SJSA1 (cell line): ENCODE measurements at places on chromosomes 7 and 10.
A peak's percentile ranks its signal among the peaks of the same experiment; 100 is the strongest.

GRCh38 chr7:75920431-75921161, 5.6 kb downstream of the POR start:
- DNase-seq: peak; percentile 16

DNA sequence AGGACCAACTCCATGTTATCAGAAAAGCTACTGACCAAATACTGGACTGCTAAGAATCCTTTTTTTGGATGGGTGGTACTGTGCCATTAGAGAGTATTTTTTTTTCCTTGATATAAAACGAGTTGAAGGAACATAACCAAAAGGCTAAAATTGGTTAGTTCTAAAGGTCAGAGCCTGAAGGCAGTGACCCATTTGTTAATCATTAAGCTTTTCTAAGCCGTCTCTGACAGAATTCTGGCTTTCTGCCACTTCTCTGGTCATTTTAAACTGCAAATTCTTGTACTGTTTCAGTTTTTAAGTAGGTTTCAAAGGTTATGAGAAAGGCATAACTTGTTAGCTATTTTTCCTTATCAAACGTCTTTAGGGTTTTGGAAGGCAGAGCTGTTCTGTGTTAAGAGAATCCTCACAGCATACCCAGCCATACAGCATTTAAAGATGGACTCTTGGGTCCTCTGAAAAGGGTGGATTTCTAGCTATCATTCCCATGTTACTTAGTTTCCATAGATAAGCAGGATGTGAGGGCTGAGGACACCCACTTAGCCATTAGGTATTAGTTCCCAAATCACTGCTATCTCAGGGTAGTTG, 196.8 kb downstream of the RNLS start:
- DNase-seq: no peak

DNA sequence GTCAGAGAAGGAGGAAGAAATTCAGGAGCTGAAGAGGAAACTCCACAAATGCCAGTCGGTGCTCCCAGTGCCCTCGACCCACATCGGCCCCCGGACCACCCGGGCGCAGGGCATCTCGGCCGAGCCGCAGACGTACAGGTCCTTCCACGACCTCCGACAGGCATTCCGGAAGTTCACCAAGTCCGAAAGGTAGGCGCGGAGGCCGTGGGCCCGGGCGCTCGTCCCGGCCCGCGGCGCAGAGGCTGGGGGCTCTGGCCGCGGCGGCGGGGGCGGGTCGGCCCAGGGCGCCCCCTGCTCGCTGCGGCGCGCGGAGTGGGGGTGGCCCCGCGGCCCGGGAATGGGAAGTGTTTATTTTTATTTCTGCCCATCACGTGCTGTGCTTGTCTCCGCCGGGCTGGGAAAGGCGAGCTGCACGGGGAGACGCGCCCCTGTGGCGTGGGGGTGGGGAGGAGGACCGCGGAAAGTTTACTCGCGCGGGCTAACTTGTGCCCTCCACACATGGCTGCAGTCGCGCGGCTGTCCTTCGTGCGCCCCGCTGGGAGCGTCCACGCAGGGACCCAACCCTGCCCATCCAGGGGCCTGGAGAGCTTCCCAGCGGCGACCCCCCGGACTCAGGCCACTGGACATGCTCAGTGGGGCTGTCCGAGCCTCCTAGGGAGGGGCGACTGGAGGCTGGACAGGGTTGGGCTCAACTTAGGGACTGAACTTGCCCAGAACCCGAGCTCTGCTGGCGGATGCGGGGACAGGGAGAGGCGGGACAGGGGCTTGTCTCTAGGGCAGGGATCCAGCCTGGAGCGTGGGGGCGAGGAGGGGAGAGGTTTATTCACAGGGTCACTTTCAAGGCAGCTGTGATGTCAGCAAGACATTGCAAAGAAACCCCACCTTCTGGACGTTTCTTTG, 82.6 kb upstream of the PRKG1 start:
- DNase-seq: no peak

DNA sequence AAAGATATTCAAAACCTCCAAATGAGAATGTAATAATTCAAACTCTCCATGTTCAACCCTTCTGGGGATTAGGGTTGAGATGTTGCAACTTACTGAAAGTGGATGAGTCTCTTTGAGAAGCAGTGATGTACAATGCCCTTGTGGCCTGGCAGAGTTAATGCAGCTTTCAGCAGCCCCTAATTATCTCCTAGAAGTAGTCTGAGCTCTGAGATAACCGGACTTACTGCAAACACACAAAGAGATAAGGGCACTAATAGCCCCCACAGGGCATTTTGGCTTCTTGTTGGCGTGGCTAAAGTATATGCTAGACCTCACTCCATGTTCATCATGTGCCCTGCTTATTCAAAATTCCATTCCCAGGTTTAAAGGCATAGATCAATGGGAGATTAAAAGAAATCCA, 404.7 kb downstream of the NEBL start:
- no peak for DNase-seq

DNA sequence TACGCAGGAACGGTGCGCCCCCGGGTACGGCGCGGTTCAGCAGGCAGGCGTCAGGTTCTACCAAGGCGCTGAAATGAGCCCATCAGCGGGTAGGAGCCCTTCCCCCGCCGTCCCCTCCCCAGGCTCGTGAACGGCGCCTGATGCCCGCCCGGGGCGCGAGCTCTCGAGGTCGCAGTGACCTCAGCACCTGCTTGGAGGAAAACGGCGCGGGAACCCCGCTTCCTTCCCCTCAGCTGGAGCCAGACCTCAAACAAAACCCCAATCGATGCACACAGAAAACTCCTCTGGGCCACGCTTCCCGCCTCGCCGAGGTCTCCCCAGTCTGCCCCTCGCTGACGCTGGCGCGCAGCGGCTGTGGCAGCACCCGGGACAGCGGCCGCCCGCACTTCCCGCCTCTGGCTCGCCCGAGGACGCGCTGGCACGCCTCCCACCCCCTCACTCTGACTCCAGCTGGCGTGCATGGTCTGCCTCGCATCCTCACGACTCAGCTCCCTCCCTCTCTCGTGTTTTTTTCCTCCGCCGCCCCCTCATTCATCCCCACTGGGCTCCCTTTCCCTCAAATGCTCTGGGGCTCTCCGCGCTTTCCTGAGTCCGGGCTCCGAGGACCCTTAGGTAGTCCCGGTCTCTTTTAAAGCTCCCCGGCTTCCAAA, 514 bp upstream of the GAD2 start:
- peak; percentile 4 for DNase-seq

DNA sequence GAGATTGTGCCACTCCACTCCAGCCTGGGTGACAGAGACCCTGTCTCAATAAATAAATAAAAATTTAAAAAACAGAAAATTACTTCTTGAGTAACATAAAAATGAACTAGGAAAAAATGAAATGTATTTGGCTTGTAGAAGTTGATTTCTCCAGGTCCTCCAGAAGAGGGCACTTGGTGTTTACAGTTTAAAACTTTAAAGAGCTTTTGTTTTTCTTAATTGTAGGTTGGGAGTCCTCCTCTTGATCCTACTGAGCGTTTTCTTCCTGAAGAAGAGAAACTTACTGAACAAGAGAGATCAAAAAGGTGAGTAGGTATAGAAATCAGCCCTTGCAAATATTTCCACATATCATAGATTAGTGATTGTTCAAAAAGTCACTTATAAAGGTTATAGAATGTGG, 16.2 kb downstream of the KIFBP start:
- peak; percentile 31 for DNase-seq

GRCh38 chr7:51187941-51188340, 128.7 kb downstream of the COBL start:
- DNase-seq: no peak

DNA sequence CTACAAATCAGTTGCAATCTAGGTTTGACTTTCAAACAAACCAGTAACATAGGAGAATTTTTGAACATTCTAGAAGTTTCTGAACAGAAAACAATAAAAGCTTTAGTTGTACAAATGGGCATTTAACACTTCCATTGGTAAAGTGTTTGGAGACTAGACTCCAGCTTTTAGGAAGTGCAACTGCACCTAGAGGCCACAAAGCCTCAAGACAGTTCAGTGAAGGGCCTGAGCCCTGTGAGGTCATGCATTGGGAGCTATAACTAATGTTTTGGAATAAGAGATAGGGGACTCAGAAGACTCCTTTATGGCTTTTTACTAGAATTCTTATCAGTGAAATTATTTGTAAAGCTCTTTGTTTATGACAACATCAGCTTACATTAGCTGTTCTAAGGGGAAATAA, 3.0 kb upstream of the EPHB6 start:
- DNase-seq: no peak

- no peak for DNase-seq
These were observed 73.4 kb downstream of the AGMO start for GRCh38 chr7:15488401-15488800.

DNA sequence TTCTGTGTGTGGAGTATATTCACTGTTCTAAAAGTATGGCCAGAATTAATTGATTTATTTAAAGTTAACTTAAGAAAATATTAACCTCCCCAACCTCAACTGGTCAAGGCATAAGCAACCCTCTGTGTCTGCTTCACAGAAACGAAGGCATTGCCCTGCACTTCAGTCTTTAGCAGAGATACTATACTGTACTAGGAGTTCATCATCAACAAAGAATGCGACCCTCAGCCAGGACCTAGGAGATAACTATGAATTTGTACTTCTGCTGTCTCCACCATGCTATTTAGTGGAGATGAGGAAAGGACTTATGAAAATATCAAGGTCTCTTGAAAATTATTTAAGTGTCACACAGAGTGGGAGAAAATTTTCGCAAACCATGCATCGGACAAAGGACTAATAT, 35.7 kb upstream of the SEMA3D start:
- no peak for DNase-seq

GRCh38 chr7:143216151-143216550, 5.7 kb upstream of the TAS2R40 start:
- no peak for DNase-seq

DNA sequence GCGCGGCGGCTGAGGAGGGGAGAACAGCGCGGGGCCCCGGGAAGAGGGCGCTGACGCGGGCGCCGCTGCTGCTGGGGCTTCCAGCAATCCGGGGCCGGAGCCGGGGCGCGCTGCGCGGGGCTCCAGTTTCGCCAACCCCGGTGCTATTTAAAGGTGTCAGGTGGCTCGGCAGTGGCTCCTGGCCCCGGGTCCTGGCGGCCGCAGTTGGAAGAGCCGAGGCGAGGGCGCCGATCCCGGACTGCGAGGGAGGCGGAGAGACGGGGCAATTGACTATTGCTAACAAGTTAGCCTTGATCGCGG, 347 bp downstream of the LBX1 start:
- DNase-seq: no peak

GRCh38 chr10:1476455-1476803, 260.9 kb downstream of the ADARB2 start:
- DNase-seq: no peak

DNA sequence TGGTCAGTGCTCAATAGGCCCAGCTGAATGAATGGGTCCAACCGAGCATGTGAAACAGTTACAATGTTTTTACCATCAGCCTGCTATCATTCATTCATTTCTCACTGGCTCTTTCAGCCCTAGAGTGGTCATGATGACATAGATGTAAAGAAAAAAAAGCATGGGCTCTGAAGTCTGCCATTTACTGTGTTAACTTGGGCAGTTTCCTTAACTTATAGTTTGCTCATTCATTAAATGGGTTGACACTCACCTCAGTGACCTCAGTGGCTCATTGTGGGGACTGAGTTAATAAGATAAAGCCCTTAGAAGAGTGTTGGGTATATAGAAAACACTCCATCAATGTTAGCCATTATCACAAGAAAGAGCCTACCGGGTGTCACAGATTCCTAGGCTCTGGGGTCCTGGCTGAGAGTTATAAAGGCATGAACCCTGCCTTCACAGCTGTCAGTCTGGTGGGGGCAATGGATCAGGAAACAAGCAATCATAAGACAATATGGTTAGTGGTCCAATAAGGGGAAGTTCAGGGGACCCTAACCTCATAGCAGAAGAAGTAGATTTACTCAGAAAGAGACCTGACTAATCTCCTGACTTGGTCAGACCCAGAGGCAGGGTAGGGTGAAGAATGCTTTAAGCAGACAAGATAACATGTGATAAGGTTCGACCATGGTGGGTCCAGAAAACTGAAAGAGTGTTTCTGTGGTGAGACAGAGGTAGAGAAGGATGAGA, 29.7 kb upstream of the GPAM start:
- no peak for DNase-seq

DNA sequence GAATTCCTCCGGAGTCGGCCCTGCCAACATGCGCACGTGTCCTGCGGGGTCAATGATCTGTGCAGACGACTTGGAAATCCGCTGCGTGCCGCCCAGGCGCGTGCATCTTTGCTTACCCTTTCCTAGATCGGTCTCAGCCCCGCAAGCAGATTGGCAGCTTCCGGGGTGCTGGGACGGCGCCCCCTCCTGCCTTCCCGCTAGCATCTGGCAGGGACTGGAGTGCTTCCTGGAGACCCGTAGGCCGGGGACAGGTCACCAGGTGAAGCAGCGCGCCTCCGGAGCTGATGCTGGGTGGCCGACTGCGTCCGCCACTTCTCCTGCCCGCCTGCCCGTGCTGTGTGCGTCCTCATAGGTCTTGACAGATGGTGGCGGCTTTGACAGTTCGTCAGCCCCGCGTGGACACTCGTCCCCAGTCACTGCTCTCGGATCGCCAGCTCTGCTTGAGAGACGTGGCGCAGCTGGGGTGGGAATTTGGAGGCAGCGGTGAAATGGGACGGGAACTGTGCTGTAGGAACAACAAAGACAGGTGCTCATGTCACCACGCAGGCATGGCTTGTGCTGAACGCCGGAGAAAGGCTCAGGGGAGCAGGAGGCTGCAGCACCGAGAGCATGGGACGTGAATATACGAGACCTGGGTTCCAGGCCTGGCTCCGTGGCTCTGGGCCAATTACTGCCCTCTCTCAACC, 21.9 kb upstream of the KCNK18 start:
- no peak for DNase-seq

- peak; percentile 98 for DNase-seq
These were observed 92.0 kb upstream of the INSIG1 start for GRCh38 chr7:155205368-155206317.

GRCh38 chr7:87217983-87218653, 1.4 kb downstream of the TMEM243 start:
- DNase-seq: no peak

- DNase-seq: no peak
These were observed 466.0 kb downstream of the KIF20B start for GRCh38 chr10:90167174-90168064.

GRCh38 chr7:79137942-79138341, 315.5 kb downstream of the MAGI2 start:
- DNase-seq: no peak

- no peak for DNase-seq
These were observed 2.2 kb downstream of the ADCY1 start for GRCh38 chr7:45576249-45576929.

- DNase-seq: no peak
These were observed 30.5 kb upstream of the YAE1 start for GRCh38 chr7:39535720-39536119.

DNA sequence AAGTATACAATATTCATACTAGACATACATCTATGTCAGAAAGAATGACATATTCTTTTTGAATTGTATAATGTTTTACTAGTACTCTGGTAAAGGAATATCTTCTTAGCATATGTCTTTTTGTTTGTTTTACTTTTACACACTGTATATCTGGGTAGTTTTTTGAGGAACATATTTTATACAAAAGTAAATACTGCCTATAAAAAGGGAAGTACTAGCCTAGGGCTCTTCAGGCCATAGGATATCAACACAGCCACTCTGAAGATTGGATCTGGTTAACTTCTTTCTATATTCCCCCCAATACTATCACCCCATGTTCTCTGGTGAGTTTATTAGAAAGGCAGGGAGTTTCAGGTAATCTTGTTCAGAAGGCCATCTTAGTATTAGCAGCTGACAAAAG, 134.6 kb downstream of the ZNF438 start:
- no peak for DNase-seq
